ENCODE measurements at places on chromosomes 6 and 20. TPM values are rescaled to one million over a fixed set of nuclear protein-coding genes. Genes with fewer than 3 reads are reported as not detected.

NEURL2 gene
- total RNA-seq, result 1.5 TPM

DNA sequence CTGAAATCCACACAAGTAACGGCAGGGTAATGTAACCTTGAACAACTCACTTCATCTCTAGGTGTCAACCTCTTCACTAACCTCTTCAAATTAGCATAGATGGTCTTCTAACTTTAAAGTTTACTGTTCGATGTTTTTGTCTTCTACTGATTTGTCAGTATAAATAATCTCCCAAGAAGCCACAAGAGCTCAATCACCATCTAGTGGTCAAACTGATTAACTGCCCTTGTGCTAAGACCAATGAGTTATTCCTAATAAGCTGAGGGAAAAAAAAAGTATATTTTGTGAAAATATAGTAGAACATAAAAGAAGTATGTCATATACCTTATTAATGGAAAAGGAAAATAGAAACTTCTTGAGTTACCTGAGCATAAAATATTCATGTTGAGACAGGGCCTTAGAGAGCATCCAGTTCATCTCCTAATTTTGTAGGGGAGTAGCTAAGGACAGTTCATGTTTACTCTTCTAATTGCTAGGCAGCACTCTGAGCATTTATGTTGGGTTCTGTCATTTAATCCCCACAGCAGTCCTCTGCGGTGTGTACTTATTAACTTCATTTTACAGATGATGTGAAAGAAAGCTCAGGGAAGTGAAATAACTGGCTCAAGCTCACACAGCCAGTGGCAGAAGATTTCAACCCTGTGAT, 317.1 kb downstream of the ESR1 start:
- DNase-seq, result no peak

GRCh38 chr20:9616833-9617461, 102.6 kb downstream of the LAMP5 start:
- no peak for DNase-seq

DNA sequence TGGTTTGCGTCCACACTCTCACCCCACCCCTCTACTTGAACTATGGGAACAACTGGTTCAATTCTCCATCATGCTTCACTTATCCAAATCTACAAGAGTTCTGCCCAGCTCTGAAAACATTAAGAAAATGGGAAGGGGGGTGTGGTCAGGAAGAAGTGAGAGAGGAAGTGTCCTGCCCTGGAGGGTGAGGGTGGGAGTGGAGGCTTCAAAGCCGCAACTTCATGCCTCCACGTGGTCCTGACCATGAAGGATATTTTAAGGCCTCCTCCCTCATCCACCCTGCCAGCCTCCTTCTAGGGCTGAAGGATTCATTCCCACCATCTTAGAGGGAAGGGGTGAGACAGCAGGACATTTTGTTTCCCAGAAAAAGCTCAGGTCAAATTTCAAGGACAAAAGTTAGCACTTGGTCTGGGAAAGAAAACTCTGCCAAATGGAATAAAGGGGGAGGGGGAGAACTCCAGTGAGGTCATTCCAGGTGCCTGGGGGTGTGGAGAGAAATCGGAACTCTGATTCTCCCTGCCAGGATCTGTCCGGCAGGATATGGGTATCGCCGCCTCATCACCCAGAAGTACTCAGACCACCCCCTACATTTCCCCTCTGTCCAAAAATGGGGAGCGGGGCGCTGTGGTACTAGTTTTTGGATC, 4.9 kb downstream of the RIMS4 start:
- DNase-seq, result no peak

All from activated naive CD4-positive, alpha-beta T cell treated with anti-CD3 and anti-CD28 coated beads, Interleukin-2, amount 50 U/mL, for 72 hours (primary cell).